Smooth muscle cell of the pulmonary artery (primary cell): ENCODE measurements at places on chromosomes 1 and 21. TPM values are rescaled to one million over a fixed set of nuclear protein-coding genes. Genes with fewer than 3 reads are reported as not detected.

The ZMYND12 gene
- 1.3 and 1.9 TPM in 2 replicates for total RNA-seq

The LCE3D gene
- total RNA-seq: not detected in 2 replicates

The IGSF3 gene
- 0.26 and 1.6 TPM in 2 replicates for total RNA-seq

The PTGER3 gene
- total RNA-seq: 2.8 and 16.2 TPM in 2 replicates

The FMO3 gene
- total RNA-seq: 0.43 and 1.2 TPM in 2 replicates

The C1orf226 gene
- total RNA-seq: 0.07 and 0.13 TPM in 2 replicates

The DIRAS3 gene
- 3.3 and 8.8 TPM in 2 replicates for total RNA-seq

The RPTN gene
- total RNA-seq: not detected in 2 replicates

The TMEM52 gene
- total RNA-seq: 0.20 and 0.43 TPM in 2 replicates

The AADACL4 gene
- total RNA-seq: not detected in 2 replicates

The TEDDM1 gene
- total RNA-seq: not detected in 2 replicates

The AGTRAP gene
- total RNA-seq: 43.4 and 59.9 TPM in 2 replicates

The TMEM82 gene
- total RNA-seq: not detected in 2 replicates

The GPA33 gene
- not detected in 2 replicates for total RNA-seq

The CA6 gene
- total RNA-seq: not detected in 2 replicates

The CACNA1S gene
- total RNA-seq: 0.07 TPM in 1 of 2 replicates, not detected in the other

The OR2M3 gene
- total RNA-seq: not detected in 2 replicates

The CDC42BPA gene
- 47.7 and 62.3 TPM in 2 replicates for total RNA-seq

The SYCP1 gene
- not detected in 2 replicates for total RNA-seq

The OR2AK2 gene
- not detected in 2 replicates for total RNA-seq

The LRRC42 gene
- 30.9 and 34.6 TPM in 2 replicates for total RNA-seq

The FLG2 gene
- total RNA-seq: not detected in 2 replicates
